ENCODE measurements at places on chromosomes 6 and 20.

- DNase-seq: no peak
Measured at GRCh38 chr20:40697541-40697940, 8.5 kb upstream of the MAFB start.

DNA sequence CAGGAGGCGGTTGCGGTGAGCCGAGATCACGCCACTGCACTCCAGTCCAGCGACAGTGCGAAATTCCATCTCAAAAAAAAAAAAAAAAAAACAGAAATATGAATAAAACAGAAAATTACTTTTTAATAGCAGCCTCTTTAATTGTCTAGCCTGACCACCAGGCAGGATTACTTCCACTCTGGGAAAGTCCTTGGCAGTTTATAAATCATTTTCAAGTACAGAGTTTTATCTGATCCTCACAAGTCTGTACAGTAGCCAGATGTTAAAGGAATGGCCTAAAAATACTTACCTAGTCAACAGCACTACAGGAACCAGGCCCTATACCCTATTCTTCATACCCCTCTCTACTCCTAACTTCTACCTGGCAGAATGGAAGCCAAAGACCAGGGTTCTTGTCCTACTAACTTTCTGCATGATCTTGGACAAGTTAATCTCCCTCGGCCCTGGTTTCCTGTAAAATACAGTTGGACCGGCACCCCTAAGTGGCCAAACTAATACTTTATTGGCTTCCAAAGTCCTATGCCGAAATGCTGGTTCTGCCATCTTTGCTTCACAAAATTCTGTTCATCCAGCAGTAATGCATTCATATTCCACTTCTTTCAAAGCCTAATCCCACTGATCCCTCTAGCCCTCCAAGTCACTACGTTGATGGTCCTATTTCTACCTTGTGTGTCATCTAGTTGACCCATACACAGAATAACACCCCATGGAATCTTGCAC, 1.9 kb downstream of the EIF2S2 start:
- no peak for DNase-seq

DNA sequence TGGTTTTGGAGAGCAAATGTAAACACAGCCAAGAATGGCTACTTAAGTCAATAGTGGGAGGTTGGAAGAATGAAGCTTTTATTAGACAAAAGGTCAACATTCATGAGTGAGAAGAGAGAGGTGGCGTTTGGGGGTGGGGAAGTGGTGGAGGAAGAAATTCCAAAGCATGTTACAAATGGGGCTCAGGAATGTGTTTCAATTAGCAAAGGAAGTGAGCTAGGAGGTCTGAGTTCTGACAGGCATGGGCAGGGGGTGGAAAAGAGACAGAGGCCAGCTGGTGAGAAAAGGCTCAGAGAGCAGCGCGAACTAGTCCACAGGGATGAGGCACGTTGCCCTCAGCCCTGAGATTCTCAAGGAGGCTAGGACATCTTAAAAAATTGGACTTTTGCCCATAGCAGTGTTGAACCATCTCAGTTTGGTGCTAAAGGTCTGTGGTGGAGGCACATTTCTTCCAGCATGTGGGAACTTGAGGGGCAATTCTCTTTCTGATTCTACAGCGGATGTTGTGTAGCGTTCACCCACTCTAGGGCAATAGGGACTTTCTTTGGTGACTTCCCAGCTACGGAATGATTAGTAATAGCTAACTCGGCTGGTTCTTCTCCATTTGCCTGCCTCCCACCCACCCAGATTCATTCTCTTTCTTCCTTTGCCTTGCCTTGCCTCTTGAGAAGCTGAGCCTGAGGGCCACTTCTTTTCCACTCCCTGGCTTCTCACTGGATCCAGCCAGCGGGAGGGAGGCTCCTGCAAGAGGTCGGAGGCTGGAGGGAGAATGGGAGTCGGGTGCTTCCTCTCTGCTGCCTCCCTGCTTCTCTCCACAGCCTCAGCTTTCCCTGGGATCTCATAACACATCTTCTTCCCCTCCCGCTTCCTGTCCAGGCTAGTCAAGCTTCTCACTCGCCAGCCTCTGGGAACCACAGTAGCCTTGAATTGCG, 45.1 kb upstream of the NEDD9 start:
- no peak for DNase-seq

- no peak for DNase-seq
Measured at GRCh38 chr6:110822249-110822648, 7.0 kb upstream of the CDK19 start.

DNA sequence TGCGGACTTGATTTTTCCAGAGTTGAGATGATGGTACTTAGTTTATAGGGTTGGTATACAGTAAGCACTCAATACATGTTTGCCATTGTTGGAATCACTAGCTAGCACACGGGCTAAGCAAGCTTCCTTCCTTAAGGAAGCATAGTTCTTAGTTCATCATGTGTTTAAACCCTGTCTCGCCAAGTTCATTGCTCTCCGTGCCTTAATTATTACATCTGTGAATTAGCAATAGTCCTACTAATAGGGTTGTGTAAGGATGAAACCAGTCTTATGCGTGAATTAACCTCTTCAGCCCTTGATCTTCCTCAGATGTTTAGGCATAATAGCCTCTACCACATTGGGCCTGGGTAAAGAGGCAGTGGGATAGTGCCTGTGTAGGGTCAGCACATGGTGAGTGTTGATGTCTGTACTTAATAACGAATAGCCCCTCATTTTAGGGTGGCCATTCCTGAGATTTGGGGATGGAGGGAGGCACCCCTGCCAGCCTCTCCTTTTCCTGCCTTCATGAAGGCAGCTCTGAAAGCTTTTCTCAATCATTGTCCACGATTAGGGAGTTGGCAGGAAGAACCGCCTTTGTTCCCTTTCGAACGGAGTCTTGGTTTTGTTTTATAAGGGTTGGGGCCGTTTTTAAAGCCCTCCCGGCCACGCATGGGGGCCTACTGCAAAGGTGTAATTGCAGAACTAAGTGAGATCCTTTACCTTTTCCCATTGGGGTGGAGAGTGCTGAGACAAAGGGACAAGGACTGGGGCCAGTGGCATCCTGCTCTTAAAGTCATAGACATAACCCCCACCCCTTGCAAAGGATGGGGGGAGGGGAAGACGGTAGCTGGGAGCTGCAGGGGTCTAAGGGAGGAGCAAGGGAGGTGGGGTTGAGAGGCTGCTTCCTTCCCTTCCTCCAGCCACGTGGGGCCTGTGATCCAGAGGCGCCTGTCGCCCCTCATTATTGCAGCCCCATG, 2.1 kb downstream of the DNMT3B start:
- DNase-seq: no peak

DNA sequence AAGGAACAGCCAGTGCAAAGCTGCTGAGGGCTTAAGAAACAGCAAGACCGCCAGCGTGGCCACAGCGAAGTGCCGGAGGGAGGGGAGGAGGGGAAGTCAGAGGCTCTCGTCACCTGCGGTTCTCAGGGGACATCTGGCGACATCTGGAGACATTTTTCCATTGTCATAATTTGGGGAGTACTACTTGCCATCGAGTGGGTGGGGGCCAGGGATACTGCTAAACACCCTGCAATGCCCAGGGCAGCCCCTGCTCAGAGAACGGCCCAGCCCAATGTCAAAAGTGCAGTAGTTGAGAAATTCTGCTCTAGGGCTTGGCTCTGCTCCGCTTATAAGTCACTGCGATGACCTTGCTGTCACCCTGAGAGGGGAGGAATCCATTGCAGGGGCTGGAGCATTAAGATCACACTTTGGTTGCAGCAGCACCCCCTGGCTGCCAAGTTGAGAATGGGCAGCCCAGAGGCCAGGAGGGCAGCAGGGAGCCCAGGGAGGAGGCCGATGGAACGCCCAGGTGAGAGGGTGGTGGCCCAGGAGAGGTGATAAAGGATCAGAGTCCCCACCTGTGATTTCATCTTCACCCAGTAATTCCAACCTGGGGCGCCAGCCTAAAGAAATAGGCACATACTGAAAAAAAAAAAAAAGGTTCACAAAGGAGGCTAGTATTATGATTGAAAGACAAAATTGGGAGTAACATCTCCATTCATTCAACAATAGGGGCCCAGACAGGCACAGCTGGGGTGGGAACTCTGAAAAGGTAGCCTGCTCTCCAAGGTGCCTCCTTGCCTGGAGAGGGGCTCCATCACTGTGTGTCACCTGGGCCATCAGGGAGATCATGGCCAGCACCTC, 218.2 kb downstream of the BMP7 start:
- no peak for DNase-seq

DNA sequence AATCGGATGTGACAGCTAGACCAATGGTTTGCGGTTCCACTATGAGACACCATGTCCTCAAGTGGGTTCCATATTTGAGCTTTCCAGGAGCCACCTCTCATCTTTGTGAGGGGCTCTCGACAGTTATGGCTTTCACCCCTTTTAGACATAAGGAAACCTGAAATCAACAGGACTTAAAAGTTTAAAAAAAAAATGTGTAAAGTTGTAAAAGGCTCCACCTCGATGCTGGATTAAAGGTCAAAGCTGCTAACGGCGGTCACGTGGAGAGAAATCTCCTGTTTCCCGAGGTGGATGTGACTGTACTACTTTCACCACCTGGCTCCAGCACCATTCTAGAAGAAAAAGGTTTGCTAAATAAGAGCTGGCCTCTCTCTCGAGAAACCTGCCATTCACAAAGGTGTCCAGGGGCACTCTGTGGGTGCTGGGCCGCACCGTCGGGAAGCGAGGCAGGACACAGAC, 542 bp downstream of the ATP5F1E start:
- DNase-seq: no peak

- DNase-seq: no peak
Measured at GRCh38 chr6:170157567-170158218, 133.2 kb downstream of the DLL1 start.

DNA sequence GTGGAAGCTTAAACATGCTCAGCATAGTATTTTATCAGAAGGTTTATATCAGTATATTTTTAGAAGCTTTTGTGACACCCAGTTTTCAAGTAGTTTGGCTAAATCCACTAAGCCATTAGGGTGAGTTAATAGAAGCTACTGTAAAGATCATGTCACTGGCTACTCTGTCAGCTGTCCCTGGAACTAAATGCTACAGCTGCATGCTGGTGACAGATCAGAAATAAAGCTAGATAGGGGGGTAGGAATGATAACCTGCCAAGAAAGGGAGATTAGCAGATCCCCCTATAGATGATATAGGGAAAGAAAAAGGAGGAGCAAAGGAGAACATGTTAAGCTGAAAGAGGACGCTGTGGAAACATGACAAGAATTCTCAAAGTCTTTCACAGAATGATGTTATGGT, 363.2 kb downstream of the QKI start:
- DNase-seq: no peak

DNA sequence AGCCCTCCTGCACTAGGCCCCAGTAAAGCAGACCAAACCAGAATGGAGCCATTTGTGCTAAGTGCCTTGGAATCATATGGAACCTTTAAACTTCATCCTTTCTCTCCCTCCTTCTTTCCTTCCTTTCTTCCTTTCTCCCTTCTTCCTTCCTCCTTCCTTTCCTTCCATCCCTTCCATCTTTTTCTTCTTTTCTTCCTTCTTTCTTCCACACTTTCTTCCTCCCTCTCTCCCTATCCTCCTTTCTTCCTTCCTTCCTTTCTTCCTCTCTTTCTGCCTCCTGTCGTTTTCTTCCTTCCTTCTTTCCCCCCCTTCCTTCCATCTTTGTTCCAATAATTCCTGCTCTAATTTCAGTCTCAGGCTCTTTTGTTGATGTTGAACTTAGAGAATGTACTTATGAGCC, 11.2 kb upstream of the SFT2D1 start:
- no peak for DNase-seq

DNA sequence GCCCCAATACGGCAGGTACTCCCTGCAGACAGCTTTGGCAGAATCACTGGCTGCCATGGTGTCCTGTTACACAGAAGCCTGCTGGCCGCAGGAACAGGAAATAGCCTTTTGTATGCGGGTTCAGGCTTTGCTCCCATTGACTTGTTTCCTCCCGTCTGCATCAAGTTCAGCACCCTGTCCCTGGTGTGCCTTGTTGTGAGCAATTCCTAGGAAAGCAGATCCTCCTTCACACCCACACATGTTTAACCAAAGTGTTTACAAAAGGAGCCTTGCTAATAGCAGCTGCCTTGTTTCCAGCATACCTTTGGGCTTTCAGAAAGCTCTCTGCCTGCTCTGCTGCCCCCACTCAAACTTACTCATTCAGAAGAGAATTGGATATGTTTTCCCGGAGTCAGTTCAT, 127.2 kb upstream of the SUPT3H start:
- DNase-seq: no peak

- DNase-seq: no peak
Measured at GRCh38 chr6:47126647-47127391, 84.7 kb upstream of the ADGRF1 start.

- DNase-seq: no peak
Measured at GRCh38 chr6:5732496-5732895, 274.2 kb downstream of the NRN1 start.
